Spleen (tissue), 13 donors: ENCODE measurements at places on chromosomes 4 and X. TPM values are rescaled to one million over a fixed set of nuclear protein-coding genes. Genes with fewer than 3 reads are reported as not detected.

- no peak for DNase-seq
Measured at GRCh38 chr4:161604516-161605300, 559.1 kb downstream of the FSTL5 start.

DNA sequence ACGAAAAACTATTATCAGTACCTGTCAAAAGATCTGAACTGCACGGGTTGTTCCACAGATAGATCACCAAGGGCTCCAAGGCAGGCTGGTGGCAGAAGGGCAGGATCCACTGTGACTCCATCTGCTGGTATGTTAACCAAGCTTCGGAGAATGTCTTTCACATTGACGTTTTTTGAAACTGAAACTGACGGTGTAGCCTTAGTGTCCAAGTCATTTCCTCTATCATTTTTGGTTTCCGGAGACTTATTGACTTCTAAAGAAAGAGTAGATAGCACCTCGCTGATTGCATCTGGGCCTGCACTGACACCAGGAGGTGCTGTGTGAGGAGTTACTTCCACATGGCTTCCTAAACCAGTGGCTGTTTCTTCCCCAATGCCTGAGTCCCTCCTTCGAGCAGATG, 186.9 kb downstream of the LRBA start:
- DNase-seq: peak; percentile 72

GRCh38 chr4:12186526-12186925, 757.8 kb upstream of the HS3ST1 start:
- no peak for DNase-seq

DNA sequence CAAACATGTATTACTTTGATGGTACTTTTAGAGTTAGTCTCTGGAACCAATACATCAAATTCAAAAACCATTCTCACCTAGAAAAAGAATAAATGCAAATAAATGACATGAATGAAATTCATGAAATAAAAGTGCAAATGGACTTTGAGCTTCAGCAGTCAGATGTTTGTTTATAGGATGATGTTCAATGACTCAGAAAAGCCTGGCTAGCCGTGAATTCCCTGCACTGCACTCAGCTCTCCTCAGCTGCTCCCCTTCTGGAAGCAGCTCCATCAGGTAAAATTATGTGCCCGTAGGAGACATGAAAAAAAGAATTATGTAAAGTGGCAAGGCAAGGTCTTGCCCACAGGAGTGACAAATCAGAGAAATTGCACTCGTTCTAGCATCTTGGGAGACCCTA, 390.6 kb downstream of the GPM6A start:
- no peak for DNase-seq

The PAGE5 gene
- total RNA-seq: not detected

The ZNF41 gene
- 17.0 TPM for total RNA-seq

The CLCN5 gene
- 7.5 TPM for total RNA-seq
